ENCODE measurements at places on chromosomes 2 and 18.

DNA sequence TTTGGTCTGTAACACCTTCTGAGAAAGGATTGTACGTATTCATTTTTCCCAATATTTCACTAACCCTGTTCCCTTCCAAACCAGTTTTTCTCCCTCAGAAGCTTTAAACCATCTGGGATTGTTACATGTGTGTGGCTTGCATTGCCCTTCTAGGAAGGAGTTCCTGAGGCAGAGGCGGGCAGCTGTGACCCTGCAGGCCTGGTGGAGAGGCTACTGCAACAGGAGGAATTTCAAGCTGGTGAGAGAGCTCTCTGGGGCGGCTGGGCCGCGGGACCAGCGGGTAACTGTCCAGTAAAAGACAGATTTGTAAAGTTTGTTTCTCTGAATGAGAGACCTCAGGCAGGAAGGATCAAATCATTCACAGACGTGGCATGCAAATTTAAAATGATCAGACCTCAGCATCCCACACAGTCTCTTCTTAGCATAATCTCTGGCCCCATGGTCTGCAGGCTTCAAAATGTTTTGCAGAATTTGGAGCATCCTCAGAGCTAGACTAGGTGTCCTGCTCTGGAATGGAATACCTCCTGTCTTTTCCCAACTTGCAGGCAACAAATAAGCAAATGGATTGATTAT, 40.2 kb upstream of the GPR17 start:
- no peak for DNase-seq

GRCh38 chr18:74292541-74292858, 737 bp upstream of the CYB5A start:
- no peak for DNase-seq

- DNase-seq = no peak
Observed at GRCh38 chr2:220641137-220641536, 931.0 kb downstream of the EPHA4 start.

DNA sequence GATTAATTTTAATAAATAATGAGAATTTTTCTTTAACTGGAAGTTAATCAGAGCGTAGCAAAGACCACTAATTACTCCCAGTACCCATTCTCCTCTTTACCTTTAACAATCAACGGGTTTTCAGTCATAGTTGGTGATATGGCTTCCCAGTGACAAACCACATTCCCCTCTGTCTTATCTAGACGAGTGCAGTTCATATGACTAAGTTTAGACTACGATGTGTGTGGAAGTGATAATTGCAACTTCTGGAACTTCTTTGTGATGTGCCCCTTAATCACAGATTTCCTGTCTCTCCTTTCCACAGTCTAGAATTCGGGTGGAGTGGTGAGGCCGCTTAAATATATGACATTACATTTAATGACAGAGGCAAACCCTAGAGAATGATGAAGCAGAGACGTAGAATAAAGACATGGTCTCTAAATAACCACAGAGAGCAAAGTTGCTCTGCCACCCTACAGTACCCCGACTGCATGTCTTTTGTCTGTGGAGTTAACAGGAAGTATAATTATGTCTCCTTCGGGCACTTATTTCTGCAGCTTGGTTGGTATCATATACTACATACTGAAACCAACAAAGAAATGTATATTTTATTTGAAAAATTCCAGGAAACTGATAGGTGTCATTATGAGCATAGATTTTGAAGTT, 693.3 kb upstream of the CDH7 start:
- no peak for DNase-seq

DNA sequence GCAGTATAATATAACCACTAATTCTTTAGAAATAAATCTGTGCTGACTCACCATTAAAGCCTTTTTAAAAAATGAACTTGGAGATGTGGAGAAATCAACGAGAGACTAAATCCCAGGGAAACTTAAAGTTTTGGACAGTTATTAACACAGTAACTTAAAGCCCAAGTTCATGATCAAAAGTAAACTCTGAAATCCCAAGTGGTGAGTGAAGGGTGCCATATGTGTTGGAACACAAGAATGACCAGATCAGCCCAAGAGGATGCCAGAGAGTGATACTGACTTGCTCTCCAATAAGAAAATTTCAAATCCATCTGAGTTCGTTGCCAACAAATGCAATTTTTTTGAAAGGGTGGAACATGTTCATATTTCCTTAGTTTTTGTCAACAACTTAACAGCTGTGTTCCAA, 838.1 kb upstream of the ACVR2A start:
- DNase-seq = no peak

GRCh38 chr2:61993422-61994024, 88.0 kb downstream of the COMMD1 start:
- no peak for DNase-seq

GRCh38 chr2:229387866-229388265, 116.8 kb upstream of the PID1 start:
- DNase-seq = no peak

GRCh38 chr2:120625865-120626560, 109.7 kb upstream of the GLI2 start:
- DNase-seq = no peak

All from T follicular helper cell (primary cell).